NCI-H82 (cell line): ENCODE measurements at places on chromosomes 12 and 14.

DNA sequence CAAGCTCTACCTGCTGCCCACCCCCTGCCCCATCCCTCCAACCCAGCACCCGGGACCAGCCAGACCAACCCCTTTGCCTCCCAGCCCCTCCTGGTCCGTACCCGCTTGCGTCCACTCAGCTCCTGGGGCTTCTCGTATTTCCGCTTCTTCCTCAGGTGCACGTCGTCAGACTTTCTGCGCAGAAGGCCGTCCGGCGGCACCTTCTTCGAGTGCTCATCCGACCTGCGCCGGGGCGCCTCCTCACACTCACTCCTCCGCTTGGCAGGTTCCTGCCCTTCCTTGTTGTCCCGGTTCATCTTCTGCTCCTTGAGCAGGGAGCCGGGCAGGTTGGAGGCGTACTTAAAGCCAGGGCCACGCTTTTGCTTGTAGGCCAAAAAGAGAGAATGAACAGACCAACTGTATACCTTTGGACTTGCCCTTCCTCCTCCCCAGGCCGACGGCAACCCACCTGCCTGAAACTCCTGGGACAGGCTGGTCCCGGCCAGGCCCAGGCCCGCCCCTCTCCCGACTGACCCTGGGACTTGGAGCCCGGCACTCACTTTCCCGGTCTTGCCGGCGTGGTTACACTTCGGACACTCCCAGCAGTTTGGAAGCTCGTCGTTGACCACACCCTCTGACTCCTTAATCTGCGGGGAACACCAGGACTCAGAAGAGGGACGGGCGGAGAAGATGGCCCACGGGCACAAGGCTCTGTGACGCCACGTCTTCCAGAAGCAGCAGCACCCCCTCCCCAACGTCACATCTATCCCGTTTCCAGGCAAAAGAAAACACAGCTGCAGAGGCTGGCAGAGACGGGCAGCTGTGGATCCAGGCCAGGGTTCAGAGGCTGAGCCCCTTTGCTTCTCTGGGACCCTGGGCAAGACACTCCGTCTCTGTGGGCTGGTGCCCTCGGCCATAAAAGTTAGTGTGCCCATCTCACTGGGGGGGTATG, 44.3 kb downstream of the RNF34 start:
- DNase-seq, result no peak

- no peak for DNase-seq
Observed at GRCh38 chr12:55653031-55653430, 16.3 kb downstream of the OR10P1 start.

GRCh38 chr14:102722646-102723045, 54.6 kb upstream of the TRAF3 start:
- DNase-seq, result no peak

DNA sequence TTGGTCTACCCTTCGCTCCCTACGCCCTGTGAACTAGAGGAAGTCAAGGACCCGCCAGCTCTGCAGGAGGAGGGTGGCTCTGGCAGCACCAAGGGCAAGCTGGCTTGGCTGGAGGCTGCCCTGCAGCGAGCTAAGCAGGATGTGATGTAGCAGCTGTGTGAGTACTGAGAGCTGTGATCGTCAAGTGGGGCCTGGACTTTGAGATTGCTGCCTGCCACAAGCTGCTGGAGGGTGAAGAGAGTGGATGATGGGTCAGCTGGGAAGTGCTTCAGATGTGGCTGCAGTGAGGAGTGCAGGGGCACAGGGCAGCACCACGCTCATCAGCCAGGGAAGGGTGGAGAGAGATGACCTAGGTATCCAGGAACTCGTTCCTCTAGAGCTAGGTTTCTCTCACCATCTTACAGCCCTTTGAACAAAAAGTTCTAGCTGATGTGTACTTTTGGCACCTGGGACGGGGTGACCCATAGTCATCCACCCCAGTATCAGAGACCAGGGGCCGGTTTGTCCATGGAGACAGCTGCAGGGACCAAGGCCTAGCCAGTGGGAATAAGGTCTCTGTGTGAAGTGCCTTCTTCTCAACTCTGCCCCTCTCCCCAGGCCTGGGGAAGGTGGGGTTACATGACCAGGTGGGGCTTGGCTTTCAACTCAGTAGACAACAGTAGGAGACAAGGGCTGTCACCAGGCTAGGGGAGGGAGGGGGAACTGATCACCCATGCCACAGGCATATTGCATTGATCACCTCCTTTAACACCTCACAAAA, 3.2 kb downstream of the KRT86 start:
- DNase-seq, result no peak

DNA sequence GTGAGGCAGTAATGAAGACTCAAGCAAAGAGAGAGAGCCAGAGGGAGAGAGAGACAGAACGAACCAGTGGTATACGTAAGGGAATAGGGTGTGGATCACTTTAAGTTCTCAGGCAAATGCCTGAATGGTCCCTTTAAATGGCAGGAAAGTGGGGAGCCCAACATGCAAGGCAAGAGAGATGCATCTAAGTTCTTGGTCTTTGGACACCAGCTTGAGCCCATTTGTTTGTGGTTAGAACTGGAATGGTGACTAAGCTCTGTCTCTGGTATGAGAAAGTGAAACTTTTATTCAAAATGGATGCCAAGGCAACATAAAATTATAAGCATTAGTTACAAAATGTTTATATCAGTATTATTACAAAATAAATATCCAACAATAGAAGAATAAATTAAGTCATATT, 192.2 kb upstream of the ALG10 start:
- no peak for DNase-seq

DNA sequence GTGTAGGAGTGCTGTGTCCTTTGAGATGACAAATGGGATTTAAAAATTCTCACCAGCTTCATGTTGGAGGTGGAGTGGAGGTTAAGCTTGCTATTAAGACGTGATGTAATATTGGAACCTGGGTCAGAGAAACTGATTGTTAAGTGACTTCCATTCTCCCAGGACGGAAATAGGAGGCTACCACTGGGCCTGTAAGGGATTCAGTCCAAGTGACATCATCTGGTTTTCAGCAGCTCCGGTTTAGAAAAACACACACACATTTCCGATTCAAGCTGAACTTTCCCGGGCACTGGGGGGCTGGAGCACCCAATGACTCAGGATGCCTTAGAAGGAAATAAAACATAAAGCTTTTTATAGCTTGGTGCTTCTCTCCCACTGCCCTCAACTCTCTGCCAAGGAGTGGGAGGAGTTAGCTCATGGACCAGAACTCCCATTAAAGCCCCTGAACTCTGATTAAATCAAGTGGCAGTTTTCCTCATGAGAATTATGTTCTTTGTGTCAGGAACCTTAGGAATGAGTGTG, 12.4 kb downstream of the CALM1 start:
- no peak for DNase-seq

- no peak for DNase-seq
Observed at GRCh38 chr12:100120355-100120754, 22.3 kb downstream of the BLTP3B start.

DNA sequence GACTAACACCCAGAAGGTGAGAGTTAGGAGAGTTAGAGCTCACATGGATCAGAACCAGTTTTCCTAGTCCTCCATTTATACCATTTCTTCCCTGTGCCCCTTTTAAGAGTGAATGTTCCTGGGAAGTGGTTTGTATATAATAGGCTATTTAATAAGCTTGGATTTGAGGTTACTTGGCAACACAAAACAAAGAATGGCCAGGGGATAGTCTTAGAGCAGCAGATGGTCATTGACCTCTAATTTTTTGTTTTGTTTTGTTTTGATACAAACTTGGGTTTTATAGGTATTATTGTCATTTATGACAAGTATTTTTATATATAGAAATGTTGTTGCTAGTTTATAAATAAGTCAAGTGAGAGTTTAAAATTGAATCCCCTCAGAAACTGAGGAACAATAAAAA, 35.8 kb downstream of the VEZT start:
- DNase-seq, result peak; percentile 13

DNA sequence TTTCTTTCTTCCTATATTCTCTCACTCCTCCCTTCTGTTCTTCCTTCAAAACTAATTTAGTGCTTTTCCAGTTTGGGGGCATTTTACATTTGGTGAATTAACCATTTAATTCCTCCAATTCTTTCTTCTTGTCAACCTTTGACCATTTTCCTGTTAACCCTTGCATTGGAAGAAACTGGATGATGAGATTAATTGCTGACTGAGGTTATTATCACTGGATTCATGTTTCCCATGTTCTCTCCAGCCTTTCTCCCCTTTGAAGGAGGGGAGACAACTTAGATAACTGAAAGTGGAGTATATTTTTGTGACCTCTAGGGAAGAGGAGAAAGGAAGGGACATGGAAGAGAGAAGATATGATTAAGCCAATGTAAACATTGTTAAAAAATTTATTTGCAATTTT, 70.5 kb downstream of the SLCO1A2 start:
- DNase-seq, result no peak

GRCh38 chr12:12891080-12891880, at the start of gene GPRC5A:
Gene GPRC5A, plus strand, starts transcription at chr12:12891562. Its CDS starts 16,688 bp downstream, at chr12:12908250.
- peak; percentile 76 for DNase-seq

DNA sequence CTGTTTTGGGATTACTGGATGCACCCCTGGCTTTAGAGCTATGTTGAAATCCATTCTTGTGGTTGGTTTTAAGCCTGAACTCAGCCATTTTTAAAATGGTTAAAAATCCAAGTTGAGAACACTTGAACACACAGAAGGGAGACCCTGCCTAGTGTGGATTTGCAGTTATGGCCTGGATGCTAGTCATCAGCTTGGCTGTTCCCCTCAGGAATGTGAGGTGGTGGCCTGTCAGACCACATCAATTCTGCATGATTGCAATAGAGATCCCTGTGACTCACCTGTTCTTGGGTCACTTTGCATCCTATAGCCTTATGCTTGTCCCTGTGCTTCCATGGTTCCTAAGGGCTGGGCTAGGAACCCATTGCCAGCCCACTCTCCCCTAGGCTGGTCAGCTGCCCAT, 454.1 kb downstream of the ATP23 start:
- no peak for DNase-seq

DNA sequence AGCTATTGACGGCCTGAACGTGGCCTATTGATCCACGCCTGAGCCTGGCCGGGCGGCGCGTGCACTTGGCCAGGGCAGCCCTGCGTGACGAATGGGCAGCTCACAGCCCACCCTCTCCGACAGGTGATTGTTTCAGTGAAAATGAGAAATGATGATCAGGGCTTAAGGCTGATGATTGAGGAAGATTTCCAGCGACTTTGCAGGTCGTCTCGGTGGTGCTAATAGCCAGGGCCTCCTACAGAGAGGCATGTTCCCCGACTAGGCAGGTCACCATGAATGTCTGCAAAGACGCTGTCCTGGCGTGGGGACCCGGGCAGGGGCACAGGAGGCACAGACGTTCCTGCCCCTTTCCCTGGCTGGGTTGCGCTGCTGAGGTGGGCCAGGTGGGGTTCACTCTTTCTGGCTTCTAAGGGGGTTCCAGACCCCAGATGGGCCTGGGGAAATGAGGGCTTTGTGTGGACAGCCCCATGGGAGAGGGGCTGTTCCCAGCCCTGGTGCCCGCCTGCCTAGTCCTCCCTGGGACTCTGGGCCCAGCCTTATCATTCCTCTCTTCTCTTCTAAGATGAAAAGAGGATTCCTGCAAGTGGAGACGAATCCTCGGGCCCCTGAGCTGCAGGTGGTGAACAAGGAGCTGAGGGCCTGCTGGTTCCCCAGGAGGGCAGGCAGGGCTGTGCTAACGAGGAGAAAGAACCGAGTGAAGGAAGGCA, 157.4 kb downstream of the KIF26A start:
- peak; percentile 53 for DNase-seq

- peak; percentile 31 for DNase-seq
Observed at GRCh38 chr12:5379749-5380496, 52.0 kb upstream of the NTF3 start.

GRCh38 chr12:120820884-120821510, 83.2 kb downstream of the SPPL3 start:
- DNase-seq, result no peak

GRCh38 chr14:97328743-97329142, 531.6 kb downstream of the VRK1 start:
- no peak for DNase-seq

- DNase-seq, result no peak
Observed at GRCh38 chr12:1353451-1353850, 240.9 kb downstream of the FBXL14 start.

DNA sequence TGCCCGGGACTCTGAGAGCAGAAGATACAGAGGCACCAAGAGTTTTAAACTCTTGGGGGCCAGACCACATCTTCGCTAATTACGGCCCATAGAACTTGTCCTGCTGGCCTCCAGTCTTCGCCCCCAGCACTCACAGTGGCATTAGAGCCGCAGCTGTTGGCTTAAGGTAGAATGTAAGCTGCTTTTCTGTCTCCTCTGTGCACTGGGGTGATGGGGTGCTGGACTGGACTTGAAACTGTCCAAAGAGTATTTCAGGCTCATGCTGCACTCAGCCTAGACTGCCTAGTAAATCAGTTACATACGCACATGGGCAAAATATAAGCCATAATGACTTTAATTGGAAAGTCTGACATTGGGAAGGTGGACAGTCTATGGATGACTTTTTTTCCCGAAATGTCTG, 29.0 kb downstream of the YY1 start:
- DNase-seq, result no peak
